Muscle of back (tissue), 13 donors: ENCODE measurements at places on chromosomes 3 and 15.

DNA sequence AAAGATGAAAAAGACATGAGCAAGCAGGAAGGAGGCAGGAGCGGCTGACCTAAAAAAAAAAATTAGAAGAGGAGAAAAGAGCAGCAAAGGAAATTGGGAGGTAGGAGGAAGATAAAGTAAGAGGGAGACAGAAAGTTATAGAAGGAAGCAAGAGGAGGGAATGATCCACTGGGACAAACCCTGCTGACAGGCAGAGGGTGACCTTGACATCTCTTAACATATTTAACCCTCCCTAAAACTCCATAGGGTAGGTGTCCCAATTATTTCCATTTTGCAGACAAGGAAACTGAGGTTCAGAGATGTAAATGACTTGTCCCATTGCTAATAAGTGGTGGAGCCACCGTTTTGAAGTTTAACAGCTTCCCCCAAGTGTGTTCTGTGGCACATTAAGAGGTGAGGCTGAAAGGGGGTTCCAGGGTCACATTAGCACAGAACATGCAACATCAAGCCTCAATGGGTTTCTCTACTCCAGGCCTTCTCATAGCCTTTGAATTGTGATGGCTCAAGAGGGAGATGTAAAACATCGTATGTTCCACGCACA, 37.4 kb upstream of the PRICKLE2 start:
- no peak for DNase-seq

- no peak for DNase-seq
Measured at GRCh38 chr3:134754768-134755559, 40.1 kb upstream of the EPHB1 start.

DNA sequence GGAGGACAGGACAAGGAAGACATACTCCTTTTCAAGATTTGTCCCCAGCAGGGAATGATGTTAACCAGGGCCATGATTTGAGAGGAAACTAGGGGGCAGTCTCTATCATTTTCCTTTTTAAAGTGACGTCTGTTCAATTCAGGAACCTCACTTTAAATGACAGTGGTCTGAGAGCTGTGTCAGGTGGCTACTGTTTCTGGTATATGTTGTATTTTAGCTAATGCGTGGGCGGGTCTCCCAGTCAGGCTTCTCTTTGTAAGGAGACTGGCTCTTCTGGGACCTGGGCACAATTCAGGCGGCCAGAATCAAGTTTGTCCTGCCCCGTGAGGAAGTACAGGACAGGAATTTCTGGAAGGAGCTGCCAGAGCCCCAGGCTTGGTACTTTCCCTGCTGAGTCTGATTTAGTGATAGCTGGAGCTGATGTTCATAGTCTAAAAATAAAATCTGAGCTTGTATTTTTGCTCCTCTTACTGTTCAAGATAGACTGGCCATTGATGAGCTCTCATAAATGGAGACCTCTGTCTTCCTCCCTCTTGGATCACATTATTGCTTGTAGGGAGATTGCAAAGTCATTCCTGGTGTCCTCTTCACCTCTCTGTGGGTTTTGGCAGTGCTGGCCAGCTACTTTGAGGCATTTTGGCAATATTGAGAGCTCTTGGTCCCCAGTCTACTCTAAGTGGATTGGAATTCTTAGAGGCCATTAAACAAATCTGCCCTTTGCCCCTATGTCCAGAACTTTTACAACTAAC, 25.6 kb downstream of the SQOR start:
- DNase-seq, result no peak

GRCh38 chr3:27559835-27560234, 75.7 kb upstream of the SLC4A7 start:
- peak; percentile 90 for DNase-seq

DNA sequence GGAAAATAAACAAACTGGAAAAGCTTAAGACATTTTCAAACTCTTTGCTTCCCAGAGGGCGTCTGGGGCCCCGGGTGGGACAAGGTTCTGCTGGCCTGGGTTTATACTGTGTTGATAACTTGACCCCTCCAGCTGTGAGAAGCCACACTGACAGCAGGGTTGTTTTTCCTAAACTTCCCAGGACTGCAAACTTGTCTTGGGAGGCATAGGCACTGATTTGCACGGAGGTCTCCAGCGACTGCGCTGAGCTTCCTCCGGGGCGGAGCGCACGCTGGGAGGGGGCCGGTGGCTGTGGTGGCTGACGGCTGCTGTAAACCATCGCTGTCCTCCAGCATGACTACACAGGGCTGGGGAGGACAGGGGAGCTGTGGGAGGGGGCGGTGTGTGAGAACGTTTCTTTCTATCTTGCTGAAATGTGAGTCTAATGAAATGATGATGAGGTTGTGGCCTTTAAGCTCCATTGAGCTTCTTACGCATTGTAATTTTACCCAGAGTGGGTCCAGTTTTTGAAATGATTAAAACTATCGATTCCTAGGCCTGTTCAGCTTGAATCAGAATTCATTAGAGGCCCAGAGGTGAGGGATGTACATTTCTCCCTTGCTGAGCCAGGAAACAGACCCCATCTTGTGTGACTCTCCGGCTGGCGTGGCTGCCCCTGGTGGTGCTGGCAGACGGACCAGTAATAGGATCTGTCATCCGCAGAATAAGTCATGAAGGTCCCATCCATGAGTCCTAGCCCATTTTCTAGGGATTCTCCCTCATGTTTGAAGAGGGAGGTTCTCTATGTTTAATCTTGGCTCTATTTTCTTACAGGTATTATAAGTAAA, 40.5 kb upstream of the VPS8 start:
- peak; percentile 56 for DNase-seq

DNA sequence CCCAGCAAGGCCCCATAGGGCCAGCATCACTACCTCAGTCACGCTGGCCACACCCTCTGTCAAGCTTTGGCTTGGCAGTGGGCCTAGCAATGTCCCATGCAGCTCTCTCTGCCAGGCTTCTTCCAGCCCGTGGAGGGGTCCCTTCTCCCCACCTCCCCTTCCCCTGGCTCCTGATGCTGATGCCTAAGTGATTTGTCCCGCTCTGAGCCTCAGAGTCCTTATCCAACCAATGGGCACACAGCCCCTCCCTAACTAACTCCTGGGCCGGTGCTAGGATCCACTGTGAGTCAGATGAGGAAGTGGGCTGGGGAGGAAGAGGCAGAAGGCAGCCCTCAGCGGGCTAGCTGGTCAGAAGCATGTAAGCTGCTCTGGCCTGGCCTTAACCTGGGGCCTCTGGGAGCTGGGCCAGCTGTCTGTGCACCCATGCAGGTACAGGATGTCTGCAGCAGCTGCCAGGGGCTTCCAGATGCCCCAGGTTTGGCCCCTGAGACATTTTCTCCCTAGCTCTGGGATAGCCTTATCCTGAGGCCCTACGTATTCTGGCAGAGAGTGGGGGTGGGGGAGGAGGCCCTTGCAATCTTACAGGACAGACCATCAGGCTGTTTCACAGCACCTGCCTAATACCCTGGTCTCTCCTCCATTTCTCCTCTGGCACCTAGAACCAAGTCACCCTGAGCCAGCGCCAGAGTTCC, 740 bp upstream of the ZBTB47 start:
- DNase-seq, result no peak
